ENCODE measurements at places on chromosomes 13 and 19. TPM values are rescaled to one million over a fixed set of nuclear protein-coding genes. Genes with fewer than 3 reads are reported as not detected.

GRCh38 chr13:45508776-45509175 lies 44.0 kb downstream of the COG3 start:
- peaks cover 6% of the 10 kb centered on the region for H3K4me1 ChIP-seq
- no peak overlapping the region for H3K27ac ChIP-seq
- H3K36me3 ChIP-seq = no peaks in the 10 kb centered on the region
- H3K27me3 ChIP-seq = no peaks in the 10 kb centered on the region

- no peak overlapping the region for H3K4me3 ChIP-seq
- no peak overlapping the region for H3K27ac ChIP-seq
- peaks cover 33% of the 10 kb centered on the region for H3K4me1 ChIP-seq
- H3K27me3 ChIP-seq = no peaks in the 10 kb centered on the region
Measured at GRCh38 chr13:98500963-98501421, 75.9 kb downstream of the STK24 start.

DNA sequence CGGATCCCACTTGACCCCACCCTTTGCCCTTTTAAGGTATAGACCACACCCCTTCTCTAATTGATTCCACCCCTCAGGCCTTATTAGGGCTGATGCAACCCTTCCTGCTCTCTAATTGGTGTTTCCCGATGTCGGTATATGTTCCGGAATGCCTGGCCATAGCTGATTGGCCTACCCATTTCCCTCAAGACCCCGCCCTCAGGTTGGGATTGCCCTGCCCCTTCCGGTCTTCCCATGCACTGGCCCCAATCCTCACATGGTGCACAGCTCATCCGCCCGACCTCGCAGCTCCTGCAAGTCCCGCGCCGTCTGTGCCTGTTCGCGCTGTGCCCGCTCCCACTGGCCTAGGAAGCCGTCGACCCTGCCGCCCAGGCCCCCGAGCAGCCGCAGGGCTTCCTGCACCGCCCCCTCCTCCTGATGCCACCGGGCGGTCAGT lies 18.1 kb downstream of the TSKS start:
- H3K4me3 ChIP-seq = no peak overlapping the region
- H3K27ac ChIP-seq = no peak overlapping the region
- no peak for DNase-seq

DNA sequence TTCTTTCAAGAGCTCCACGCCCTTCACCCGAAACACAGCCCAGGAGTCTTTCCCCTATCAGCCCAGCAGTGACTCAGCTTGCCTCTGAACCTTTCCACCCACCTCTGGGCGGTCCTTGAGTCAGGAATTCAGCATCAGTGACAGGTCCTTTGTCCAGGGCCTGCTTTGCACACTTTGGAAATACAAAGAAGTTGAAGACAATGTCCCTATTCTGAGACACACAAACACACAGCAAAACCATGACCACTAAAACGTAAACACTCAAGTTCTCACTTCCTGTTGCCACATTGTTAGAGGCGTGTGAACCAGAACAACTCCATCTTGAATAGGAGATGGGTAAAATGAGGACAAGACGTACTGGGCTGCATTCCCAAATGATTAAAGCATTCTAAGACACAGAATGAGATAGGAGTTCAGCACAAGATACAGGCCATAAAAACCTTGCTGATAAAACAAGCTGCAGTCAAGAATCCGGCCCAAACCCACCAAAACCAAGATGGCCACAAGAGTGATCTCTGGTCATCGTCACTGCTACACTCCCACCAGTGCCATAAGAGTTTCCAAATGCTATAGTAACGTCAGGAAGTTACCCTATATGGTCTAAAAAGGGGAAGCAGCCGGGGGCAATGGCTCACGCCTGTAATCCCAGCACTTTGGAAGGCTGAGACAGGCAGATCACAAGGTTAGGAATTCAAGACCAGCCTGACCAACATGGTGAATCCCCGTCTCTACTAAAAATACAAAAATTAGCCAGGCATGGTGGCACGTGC lies 49.2 kb upstream of the ATP12A start:
- no peaks in the 10 kb centered on the region for H3K36me3 ChIP-seq
- no peaks in the 10 kb centered on the region for H3K27me3 ChIP-seq
- no peak overlapping the region for H3K27ac ChIP-seq
- no peaks in the 10 kb centered on the region for H3K4me1 ChIP-seq
- no peak overlapping the region for H3K4me3 ChIP-seq

DNA sequence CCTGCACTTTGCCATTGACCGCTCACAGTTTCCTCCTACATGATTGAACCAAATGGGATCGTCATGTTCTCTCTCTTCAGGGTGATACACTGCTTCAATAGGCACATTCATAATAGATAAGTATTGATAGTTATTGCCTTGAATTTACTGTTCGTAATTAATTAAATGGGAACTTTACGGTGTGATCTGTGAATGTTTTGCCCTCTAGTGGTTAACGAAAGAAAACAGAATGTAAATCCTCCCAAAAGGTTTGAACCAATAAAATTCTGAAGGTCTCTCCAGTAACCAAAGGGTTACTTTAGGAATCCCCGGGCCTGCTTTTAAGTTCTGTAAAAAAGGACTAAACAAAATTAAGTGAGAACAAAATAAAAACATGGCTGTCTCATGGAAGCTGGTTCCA lies 389.3 kb downstream of the DACH1 start:
- H3K27ac ChIP-seq = no peak overlapping the region
- no peaks in the 10 kb centered on the region for H3K36me3 ChIP-seq

GRCh38 chr13:79401259-79402070 lies 4.6 kb downstream of the RBM26 start:
- peak overlapping the region; percentile 67 for H3K27ac ChIP-seq
- H3K4me3 ChIP-seq = no peak overlapping the region
- H3K36me3 ChIP-seq = no peaks in the 10 kb centered on the region
- peaks cover 70% of the 10 kb centered on the region for H3K4me1 ChIP-seq
- DNase-seq = no peak
- H3K27me3 ChIP-seq = no peaks in the 10 kb centered on the region

DNA sequence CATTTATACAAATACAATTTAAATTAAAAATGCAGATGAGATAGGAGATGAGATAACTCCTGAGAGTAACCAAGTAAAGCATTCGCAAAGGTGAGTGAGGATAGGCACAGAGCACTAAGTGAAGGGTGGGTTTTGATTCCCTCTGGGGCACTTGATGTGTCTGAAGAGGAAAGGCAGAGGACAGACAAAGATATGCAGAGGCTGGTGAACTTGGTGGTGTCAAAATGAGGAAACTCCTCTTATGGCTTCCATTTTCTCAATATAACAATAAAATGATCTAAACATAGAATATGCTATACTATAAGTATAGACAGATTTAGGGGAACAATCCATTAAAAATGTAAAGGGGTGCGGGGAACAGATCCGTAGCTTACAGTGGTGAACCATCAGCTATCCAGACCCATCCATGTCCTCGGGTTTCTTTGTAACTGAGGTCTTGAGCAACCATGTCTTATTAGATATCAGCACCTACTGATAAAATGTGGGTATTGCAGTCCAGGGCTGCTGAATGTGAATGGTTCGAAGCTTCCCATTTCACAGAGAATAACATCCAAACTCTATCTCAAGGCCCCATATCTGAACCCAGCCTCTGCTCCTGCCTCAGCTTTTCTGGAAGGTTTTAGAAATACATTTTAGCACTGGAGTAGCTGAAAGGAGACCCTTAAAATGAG lies 73.9 kb upstream of the SLC10A2 start:
- peaks cover 2% of the 10 kb centered on the region for H3K27me3 ChIP-seq
- DNase-seq = peak; percentile 18
- no peak overlapping the region for H3K27ac ChIP-seq
- H3K36me3 ChIP-seq = no peaks in the 10 kb centered on the region
- no peak overlapping the region for H3K4me3 ChIP-seq
- H3K4me1 ChIP-seq = no peaks in the 10 kb centered on the region

GRCh38 chr19:31144075-31144870 lies 205.0 kb downstream of the TSHZ3 start:
- H3K27me3 ChIP-seq = no peaks in the 10 kb centered on the region
- H3K27ac ChIP-seq = no peak overlapping the region
- no peaks in the 10 kb centered on the region for H3K36me3 ChIP-seq
- no peak for DNase-seq
- H3K4me1 ChIP-seq = no peaks in the 10 kb centered on the region
- H3K4me3 ChIP-seq = no peak overlapping the region

- H3K27ac ChIP-seq = no peak overlapping the region
- peaks cover 24% of the 10 kb centered on the region for H3K4me1 ChIP-seq
- H3K4me3 ChIP-seq = no peak overlapping the region
- H3K36me3 ChIP-seq = no peaks in the 10 kb centered on the region
- H3K27me3 ChIP-seq = no peaks in the 10 kb centered on the region
- no peak for DNase-seq
Measured at GRCh38 chr13:50116430-50116973, 101.3 kb downstream of the KCNRG start.

DNA sequence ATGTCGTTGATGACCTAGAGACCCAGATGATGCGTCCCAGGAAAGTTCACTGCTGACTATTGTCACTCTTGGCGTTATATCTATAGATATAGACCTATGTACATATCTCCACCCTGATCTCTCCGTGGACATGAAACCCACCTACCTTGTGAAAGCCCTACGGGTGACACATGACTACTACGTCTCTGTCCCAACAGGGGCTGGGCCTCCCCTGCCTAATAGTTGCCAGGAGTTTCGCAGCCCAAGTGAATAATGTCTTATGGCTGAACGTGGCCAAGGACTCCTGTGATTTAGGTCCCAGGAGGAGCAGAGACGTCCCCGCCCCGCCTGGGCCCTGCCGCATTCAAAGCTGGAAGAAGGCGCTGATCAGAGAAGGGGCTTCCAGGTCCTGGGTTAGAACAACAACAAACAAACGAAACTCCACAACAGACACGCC lies 4.9 kb upstream of the POU4F1 start:
- peaks cover 56% of the 10 kb centered on the region for H3K27me3 ChIP-seq
- DNase-seq = no peak
- peaks cover 10% of the 10 kb centered on the region for H3K4me1 ChIP-seq
- no peaks in the 10 kb centered on the region for H3K36me3 ChIP-seq

GRCh38 chr13:51895906-51896888 lies 34.4 kb downstream of the CCDC70 start:
- H3K27ac ChIP-seq = no peak overlapping the region
- H3K4me3 ChIP-seq = no peak overlapping the region
- H3K4me1 ChIP-seq = no peaks in the 10 kb centered on the region
- no peaks in the 10 kb centered on the region for H3K36me3 ChIP-seq
- peak; percentile 50 for DNase-seq

DNA sequence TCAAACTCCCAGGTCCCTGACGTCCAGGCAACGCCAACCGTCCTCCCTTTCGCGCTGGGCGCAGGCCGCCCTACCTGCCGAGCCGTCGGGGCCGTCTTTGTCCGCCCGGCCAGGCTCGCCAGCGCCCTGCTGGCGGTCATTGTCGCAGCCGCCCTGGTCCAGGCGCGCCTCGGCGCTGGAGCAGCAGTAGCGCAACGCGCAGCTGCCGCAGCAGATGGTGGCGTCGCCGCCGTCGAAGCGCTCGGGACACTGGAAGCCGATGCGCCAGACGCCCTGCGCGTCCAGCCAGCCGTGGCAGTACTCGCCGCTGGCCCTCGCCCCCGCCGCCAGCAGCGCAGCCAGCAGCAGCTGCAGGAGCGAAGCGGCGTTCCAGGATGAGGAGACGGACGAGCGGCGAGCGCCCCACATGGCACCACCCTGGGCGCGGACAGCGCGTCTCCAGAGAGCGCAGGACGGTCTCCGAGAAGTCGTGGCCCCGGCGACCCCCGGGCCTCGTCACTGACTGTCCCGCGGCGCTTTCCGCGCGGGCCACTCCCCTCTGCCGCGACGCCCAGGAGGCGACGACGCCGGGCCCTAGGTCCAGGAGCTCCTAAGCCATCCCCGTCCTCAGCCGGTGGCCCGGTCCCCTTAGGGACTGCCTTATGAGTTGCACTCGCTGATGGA lies 1.1 kb downstream of the SHISA2 start:
- H3K36me3 ChIP-seq = no peaks in the 10 kb centered on the region
- H3K27ac ChIP-seq = no peak overlapping the region
- H3K4me3 ChIP-seq = no peak overlapping the region
- peaks cover 6% of the 10 kb centered on the region for H3K4me1 ChIP-seq
- peaks cover 57% of the 10 kb centered on the region for H3K27me3 ChIP-seq

GRCh38 chr19:3243819-3244700 lies 19.6 kb downstream of the CELF5 start:
- no peak overlapping the region for H3K27ac ChIP-seq
- no peak overlapping the region for H3K4me3 ChIP-seq
- no peaks in the 10 kb centered on the region for H3K36me3 ChIP-seq
- peak; percentile 49 for DNase-seq
- H3K4me1 ChIP-seq = no peaks in the 10 kb centered on the region

- H3K27ac ChIP-seq = no peak overlapping the region
- H3K27me3 ChIP-seq = no peaks in the 10 kb centered on the region
- no peaks in the 10 kb centered on the region for H3K4me1 ChIP-seq
Measured at GRCh38 chr13:27440408-27440807, 10.0 kb downstream of the MTIF3 start.

DNA sequence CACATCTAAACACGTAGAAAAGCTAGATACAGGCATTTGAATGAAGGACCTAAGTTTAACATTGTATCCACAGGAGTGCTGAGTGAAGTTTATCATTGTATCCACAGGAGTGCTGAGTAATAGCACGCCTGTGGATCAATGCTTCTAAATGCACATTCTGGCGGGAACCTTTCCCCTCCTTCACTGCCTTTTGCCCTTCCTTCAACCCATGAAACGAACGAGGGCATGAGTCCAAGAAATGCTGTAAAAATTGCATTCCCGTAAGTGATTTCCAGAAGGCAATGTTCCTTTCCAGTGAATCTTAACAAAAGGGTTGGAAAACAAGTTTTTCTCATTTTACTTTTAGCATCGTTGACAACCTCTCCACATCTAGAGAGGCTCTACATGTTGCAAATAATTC lies 88.1 kb downstream of the ZDHHC20 start:
- no peak overlapping the region for H3K4me3 ChIP-seq
- H3K4me1 ChIP-seq = no peaks in the 10 kb centered on the region
- DNase-seq = no peak
- H3K27ac ChIP-seq = no peak overlapping the region
- no peaks in the 10 kb centered on the region for H3K36me3 ChIP-seq

The IGFL3 gene
- polyA plus RNA-seq = not detected

The HMG20B gene
- 178 TPM for polyA plus RNA-seq

The ZNF841 gene
- polyA plus RNA-seq = 29.2 TPM

The CBARP gene
- polyA plus RNA-seq = 0.09 TPM

The PGLYRP2 gene
- polyA plus RNA-seq = not detected

The KLK15 gene
- polyA plus RNA-seq = 0.34 TPM

Data from adrenal gland (tissue), 19 donors.